Fibroblast of the aortic adventitia (primary cell): ENCODE measurements at places on chromosomes 11 and 22. TPM values are rescaled to one million over a fixed set of nuclear protein-coding genes. Genes with fewer than 3 reads are reported as not detected.

MUC6 gene
- total RNA-seq: under 0.01 TPM in 1 of 2 replicates, not detected in the other

DMC1 gene
- total RNA-seq: 1.3 and 5.3 TPM in 2 replicates

NELL1 gene
- total RNA-seq: not detected in 2 replicates

DNA sequence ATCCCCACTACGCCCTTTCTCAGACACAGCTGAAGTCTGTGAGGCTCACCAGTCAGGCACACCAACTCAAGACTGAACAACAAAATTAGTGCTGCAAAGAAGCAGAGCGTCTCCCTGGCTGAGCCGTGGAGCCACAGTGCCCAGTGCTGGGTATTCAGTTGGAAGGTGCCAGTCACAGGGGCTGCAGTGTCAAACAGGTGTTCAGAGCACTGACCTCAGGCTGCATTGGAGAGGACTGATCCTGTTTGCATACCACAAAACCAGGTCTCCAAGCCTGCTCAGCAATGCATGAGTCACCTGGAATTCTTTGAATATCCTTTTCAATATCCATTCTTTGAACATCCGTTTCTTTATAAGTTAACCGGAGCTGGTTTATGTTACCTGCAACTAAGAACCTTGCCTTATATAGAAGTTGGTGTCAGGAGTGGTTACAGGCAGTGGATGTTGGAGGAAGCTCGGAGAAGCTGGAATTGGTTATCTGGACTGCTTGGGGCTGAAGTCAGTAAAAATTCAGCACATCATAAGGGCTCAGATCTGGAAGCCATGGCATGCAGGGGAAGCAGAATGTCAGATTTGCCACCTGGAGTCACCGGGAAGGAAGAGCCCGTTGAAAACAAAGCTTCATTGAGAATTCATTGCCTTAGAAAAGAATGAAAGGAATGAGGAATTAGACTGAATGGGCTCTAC lies 30.3 kb downstream of the PDGFB start:
- DNase-seq: no peak

- no peak for DNase-seq
Observed at GRCh38 chr11:70612459-70613141, 214.3 kb downstream of the CTTN start.

GRCh38 chr22:39098026-39098425 lies 982 bp downstream of the APOBEC3H start:
- no peak for DNase-seq

DNA sequence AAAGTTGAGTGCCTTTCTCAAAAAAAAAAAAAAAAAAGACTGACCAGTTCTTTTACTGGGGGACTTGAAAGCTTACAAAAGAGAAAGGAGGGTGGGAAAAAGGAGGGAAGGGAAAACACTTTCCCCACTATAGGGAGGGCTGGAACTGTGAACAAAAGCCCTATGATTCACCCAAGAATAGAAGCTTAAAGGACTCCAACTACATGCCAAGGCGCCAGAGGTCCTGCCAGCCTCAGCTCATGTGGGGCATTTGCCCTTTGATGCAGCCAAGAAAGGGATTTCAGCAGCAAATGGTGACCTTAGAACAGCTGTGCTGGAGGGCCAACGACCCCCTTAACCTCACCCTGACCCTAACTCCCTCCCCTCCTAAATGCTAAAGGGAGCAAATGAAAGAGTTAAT lies 160.0 kb downstream of the NTM start:
- DNase-seq: no peak

MPEG1 gene
- total RNA-seq: not detected in 2 replicates

GRCh38 chr22:19955241-19956128 lies 13.9 kb upstream of the TXNRD2 start:
- DNase-seq: no peak

RIC3 gene
- total RNA-seq: not detected in 2 replicates

DNA sequence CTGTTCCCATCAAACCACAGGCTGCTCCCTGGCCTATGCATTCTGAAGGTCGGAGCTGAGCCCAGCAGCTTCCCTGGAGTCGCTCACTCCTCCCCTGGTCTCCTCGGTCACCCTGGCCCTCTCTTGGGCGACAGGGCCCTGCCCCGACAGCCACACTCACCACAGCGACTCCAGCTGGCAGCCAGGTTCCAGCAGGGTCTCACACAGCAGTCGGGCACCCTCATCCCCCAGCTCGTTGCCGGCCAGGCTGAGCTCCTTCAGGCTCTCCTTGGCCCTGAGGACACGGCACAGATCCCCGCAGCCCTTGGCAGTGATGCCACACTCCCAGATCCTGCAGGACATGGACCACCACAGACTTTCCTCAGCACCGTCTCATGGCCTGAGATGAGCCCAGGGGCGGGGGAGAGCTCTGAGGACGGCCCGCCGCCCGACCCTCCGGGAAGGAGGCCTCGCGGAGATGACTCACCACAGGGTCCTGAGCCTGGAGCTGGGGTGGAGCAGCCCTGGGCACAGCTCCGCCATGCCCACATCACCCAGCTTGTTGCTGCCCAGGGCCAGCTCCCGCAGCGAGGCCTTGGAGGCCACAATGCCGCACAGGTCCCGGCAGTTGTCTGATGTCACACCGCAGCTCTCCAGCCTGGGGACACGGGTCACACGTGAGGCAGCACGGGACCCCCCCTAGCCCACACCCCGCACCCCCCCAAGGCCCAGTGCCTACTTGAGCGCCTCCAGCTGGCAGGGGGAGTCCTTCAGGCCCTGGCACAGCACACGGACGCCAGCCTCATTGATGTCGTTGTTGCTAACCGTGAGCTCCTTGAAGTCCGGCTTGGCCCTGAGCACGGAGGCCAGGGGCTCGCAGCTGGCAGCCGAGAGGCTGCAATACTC lies 8.5 kb downstream of the RNH1 start:
- no peak for DNase-seq

- DNase-seq: no peak
Observed at GRCh38 chr22:48224332-48224731, 1461.9 kb downstream of the TBC1D22A start.

DDIAS gene
- total RNA-seq: 0.16 and 14.3 TPM in 2 replicates

SCT gene
- not detected in 2 replicates for total RNA-seq

BEST1 gene
- total RNA-seq: 3.1 and 3.4 TPM in 2 replicates

- DNase-seq: peak; percentile 88
Observed at GRCh38 chr11:122343210-122343609, 227.2 kb upstream of the BLID start.

KRTAP5-11 gene
- total RNA-seq: not detected in 2 replicates

INPP5J gene
- under 0.01 and 0.41 TPM in 2 replicates for total RNA-seq

- DNase-seq: peak; percentile 18
Observed at GRCh38 chr11:108906329-108906728, 241.5 kb downstream of the DDX10 start.

TSSK2 gene
- not detected in 2 replicates for total RNA-seq

MMP13 gene
- not detected in 2 replicates for total RNA-seq

- no peak for DNase-seq
Observed at GRCh38 chr11:13040969-13041561, 31.9 kb downstream of the RASSF10 start.

DNA sequence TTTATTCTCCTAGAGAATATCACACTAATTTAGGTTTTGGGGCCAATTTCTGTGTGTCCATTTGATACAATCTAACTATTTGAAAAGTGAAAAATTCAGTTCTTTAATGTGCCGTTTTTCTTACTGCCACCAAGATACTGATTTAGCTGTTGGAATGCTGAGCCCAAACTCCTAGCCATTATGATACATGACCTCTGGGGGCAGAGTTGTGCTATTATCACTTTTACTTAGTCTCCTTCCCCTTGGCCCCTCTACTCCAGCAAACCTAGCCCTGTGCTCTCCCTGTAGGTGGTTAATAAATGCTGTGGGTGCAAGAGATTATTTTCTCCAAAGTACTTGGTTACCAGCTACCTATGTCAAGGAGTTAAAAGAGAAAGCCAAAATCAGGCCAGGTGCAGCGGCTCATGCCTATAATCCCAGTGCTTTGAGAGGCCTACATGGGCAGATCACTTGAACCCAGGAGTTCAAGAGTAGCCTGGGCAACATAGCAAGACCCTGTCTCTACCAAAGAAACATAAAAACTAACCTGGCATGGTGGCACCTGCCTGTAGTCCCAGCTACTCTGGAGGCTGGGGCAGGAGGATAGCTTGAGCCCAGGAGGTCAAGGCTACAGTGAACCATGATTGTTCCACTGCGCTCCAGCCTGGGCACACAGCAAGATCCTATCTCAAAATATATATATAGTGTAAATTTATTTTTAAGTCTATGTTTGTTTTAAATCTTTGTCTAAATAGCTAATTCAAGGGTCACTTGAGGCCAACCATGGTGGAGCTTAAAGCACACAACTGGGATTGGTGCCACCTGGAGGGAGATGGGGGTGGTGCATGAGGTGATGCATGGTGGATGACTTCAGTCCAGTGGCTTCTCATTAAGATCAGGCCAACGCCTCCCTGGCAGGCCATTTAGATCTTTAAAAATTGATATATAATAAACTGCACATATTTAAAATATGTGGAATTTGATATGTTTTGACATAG lies 193.2 kb upstream of the PLET1 start:
- DNase-seq: peak; percentile 32
